ENCODE measurements at places on chromosomes 12 and 14.

DNA sequence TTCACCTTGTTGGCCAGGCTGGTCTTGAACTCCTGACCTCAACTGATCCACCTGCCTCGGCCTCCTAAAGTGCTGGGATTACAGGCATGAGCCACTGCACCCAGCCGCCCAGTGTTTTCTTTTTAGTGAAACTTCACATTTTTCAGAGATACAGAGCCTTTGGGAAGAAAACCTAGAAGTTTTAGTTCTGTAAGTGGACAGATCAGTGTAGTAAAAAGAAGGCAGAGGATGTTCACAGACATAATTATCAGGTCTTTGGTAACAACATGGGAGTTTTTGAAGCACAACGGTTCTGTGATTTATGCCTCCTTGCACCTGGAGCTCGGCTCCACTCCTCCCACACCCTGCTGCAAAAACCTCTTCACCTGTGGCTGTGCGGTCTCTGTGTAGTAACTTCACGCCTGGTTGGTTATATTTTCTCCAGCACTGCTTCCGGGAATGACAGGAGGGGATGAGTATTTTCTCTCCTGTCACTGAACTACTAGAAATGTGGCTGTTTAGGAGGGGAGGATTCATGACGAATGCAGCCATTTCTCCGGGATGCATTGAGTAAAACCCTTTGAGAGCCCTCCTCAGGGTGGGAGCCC lies 67.0 kb downstream of the ARF6 start:
- DNase-seq, result no peak

DNA sequence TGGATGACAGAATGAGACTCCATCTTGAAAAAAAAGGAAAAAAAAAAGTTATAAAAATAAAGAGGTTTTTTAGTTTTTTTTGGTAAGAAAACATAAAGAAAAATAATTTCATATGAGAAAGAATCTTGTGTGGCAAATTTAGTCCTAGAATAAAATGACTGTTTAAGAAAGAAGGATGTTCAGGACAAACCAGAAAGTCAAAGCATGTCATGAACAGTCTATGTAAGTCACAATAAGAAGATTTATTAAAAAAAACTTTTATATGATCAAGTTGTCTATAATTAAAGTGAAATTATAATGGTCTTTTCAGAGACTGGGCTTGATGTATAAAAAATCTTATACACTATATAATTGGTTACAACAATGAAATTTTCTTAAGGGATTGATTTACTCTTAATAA lies 68.1 kb upstream of the HECTD1 start:
- no peak for DNase-seq

- no peak for DNase-seq
Measured at GRCh38 chr12:80766897-80767296, 50.2 kb downstream of the MYF5 start.

DNA sequence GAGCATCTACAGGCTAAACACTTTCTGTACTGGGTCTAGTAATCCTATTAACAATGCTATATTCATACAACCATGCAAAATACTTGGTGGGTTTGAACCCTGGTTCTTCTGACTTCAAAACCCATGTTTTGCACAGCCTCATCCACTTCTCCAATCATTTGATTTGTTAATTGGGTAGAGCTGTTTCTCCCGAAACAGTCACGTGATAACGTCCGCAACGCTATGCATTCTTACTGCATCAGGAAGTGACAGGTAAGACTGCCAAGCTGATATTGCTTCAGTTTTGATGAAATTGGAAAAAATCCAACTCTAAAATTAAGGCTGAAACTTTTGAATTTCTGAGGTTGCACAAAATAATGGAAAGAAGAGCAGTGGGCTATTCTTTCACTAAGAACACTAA lies 30.4 kb upstream of the RNU6-7 start:
- DNase-seq, result no peak
